ENCODE measurements at places on chromosomes 1 and 21.

- DNase-seq: no peak
Observed at GRCh38 chr1:41355356-41355755, 5.9 kb upstream of the FOXO6 start.

- DNase-seq: no peak
Observed at GRCh38 chr1:177953549-177953948, 16.3 kb downstream of the SEC16B start.

GRCh38 chr1:169697755-169698154 lies 13.7 kb downstream of the SELL start:
- no peak for DNase-seq

DNA sequence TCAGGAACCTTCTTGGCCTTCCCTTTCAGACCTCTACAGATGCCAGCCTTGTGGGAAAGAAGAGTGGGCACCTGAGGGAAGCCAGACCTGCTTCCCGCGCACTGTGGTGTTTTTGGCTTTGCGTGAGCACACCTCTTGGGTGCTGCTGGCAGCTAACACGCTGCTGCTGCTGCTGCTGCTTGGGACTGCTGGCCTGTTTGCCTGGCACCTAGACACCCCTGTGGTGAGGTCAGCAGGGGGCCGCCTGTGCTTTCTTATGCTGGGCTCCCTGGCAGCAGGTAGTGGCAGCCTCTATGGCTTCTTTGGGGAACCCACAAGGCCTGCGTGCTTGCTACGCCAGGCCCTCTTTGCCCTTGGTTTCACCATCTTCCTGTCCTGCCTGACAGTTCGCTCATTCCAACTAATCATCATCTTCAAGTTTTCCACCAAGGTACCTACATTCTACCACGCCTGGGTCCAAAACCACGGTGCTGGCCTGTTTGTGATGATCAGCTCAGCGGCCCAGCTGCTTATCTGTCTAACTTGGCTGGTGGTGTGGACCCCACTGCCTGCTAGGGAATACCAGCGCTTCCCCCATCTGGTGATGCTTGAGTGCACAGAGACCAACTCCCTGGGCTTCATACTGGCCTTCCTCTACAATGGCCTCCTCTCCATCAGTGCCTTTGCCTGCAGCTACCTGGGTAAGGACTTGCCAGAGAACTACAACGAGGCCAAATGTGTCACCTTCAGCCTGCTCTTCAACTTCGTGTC lies 995 bp upstream of the ZBTB48 start:
- DNase-seq: no peak

DNA sequence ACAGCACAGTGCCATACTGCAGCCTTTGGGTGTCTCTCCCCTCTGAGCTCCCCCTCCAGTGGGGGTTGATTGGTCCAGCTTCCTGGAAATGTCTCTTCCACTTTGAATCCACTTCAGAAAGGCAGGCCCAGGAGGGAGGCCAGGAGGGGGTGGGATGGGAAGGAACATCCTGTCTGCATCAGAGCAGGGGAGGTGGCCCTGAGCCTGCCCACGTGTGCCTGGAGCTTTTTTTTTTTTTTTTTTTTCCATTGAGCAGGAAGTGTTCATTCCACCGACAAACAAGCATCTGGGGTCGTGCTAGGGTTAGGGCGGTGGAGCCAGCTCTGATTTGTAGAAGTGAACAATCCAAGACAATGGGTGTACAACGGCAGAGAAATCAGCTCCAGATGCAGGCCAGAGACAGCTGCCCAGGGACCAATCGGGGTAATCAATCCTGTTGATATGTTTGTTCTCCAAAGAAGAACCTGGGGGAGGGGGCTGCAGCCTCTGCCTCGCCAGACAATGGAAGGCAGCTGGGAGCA lies 93.3 kb downstream of the SSBP3 start:
- peak; percentile 65 for DNase-seq

DNA sequence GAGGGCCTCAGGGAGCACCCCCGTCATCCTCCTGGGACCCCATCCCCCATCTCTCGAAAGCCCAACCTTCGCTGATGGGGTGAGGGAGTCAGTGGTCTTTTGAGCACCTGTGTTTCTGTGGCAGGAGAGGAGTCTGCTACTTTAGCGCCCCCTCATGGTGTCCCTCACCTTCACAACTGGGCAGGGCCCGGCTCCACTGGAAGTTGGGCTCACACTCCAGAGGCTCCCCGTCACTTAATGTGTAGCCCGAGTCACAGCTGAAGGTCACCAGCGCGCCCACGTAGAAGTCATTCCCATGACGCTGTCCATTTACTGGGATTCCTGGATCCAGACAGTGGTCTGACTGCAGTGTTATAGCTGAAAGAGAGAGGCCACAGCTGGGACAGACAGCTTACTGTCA lies 139.5 kb upstream of the HMGB4 start:
- no peak for DNase-seq

DNA sequence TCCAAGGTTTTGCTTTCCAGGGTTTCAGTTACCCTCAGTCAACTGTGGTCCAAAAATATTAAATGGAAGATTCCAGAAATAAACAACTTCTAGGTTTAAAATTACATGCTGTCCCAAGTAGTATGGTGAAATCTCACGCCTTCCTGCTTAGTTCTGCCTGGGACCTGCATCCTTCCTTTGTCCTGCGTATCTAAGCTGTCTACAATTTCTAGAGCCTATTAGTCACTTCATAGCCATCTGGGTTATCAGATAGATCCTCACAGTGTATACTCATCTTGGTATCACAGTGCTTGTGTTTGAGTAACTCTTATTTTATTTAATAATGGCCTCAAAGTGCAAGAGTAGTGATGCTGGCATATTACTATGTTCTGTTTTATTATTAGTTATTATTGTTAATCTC lies 157.7 kb downstream of the ROR1 start:
- DNase-seq: no peak

DNA sequence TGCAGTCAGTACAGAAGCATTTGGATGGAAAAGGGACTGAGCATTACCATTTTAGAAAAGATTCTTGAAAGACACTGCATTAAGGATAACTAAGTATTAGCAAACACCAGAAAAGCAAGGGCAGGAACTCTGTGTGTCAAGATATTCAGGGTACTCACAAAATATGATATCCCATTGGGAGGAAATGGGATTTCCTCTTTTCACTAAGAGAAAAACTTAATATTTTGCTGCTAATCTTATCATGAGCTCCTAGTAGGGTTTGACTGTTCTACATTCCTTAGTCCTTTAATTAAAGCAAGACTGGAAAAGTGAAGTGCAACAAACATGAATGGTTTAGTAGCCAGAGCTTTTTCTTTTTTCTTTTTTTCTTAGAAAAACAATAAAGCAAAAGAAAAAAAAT lies 305.9 kb upstream of the ADGRL4 start:
- no peak for DNase-seq

- no peak for DNase-seq
Observed at GRCh38 chr1:62573675-62574074, 23.6 kb upstream of the ANGPTL3 start.

DNA sequence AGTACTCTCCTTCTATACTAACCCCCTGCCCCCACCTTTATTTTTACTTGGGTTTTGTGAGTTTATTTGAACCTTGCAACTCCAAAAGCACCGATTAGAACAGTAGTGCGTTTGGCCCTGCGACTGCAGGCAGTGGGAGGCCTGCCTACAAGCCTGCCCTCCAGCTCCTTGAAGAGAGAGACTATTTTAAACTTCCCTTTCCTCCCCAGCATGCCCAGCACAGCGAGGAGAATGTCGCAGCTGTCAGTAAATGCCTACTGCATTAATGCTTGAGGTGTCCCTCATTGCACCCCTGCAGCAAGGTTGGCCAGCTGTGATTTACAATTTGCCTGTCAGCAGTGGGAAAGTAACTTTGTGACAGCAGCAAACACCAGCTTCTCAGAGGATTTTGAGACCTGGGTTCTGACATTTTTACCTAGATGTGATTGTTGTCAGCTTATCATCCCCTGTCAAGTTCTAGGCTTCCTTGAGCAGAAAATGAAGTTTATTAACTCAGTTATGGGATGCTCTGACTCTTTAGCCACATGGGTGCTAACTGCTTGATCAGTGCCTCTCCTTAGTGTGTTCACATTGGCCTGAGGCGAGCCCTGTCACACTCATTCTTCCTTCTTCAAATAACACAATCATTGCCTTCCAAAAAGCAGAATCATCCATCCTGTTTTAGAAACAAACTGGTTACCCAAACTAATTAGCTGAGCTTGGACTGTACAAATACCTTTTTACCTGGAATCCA lies 170.6 kb downstream of the PDE4B start:
- no peak for DNase-seq

GRCh38 chr1:85314726-85315125 lies 38.3 kb upstream of the BCL10 start:
- DNase-seq: no peak

- DNase-seq: no peak
Observed at GRCh38 chr1:41272601-41273000, 30.5 kb upstream of the SCMH1 start.

DNA sequence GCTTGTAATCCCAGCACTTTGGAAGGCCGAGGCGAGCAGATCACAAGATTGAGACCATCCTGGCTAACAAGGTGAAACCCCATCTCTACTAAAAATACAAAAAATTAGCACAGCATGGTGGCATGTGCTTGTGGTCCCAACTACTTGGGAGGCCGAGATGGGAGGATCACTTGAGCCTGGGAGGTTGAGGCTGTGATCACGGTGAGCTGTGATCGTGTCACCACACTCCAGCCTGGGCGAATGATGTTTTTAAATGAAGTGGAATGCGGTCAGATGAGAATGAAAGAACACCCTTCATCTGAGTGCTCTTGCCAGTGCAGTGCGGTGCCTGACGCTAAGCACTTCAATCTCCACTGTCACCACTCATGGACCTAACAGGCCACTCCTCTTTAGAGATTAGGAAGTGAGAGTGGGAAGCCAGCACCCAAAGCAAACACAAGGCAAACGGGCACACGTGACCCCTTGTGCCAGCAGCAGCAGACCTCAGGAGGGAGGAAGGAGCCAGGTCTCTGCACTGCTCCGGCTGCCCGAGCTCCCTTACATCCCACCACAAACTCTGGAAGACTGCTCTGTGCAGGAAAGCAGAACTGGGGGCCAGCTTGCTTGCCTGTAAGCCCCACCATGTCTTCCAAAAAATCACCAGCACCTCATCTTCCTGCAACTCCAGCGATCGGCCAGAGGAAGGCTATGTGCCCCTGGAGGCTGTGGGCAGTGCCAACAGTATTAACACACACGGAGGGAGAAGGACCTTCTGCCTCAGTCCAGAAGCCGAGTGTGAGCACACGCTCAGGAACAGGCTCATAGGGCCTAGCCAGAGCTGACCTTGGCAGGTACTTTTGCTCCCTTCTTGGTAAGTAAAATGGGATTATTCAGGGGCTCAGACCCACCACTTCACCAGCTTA lies 9.7 kb downstream of the CTNNBIP1 start:
- peak; percentile 96 for DNase-seq

DNA sequence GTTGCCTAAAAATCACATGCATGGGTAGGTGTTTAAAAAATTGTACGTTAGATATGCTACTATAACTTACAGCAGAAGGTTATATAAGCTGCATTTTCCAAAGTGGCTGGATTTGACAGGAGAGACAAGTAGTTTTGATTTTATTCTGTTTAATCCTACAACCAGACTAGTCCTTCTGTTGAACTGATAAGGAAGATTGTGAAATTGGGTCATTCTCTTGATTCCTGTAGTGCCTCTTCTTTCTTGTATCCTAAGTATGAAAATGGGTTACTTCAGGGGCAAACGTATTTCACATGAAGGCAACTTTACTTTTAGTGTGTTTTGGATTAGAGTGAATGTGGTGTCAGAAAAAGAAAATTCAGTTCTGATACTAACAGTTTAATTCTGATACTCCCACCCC lies 19.0 kb downstream of the CDC42 start:
- DNase-seq: no peak

- no peak for DNase-seq
Observed at GRCh38 chr1:227738820-227739219, 3.6 kb downstream of the SNAP47 start.

GRCh38 chr1:218867941-218868626 lies 305.6 kb upstream of the LYPLAL1 start:
- no peak for DNase-seq

DNA sequence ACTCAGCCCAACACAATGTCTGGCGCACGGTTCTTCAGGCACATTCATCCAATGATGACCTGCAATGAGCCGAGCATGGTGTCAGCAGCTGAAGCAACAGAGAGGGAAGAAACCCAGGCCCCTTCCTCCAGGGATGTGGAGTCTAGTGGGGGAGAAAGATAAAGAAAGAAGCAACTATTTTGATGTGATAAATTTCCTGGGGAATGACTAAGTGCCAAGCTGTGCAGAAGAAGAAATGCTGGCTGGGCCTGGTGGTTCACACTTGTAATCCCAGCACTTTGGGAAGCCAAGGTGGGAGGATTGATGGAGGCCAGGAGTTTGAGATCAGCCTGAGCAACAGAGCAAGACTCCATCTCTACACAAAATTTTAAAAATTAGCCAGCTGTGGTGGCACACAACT lies 561.8 kb downstream of the KIF26B start:
- DNase-seq: no peak

DNA sequence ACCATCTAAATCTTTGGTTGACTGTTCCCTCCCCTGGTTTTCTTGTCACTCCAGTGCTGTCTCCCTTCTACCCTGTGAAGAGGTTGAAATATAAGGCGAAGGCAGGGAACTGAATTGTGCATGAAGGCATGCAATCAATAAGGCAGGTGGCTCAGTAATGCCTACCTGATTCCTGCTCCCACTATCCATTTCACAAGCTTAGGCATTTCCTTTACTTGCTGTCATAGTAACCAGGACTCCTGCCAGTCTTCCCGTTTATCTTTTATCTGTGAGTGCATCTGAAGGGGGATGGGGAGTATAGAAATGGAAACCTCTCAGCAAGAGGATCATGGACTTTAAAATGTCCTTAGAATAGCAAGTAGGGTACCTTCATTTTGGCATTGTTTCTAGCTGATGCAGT lies 40.5 kb downstream of the MRPS6 start:
- DNase-seq: no peak

DNA sequence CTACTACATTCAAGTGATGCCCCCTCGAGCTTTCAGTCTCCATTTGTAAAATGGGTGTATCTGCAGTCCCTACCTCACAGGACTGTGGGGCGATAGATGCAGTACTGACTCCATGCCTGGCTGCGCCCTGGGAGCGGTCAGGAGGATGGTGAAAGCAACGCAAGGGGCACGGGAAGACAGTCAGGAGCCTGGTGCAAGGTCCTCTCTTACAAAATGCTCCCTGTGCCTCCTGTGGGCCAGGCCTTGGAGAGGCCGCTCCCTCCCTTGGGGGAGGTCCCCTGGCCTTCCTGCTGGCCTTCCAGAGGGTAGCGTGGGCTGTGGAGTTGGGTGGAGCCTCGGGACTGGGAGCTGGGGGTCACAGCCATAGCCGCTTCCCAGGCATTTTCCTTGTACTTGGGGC lies 21.6 kb downstream of the FAM151A start:
- no peak for DNase-seq

GRCh38 chr1:86648255-86648654 lies 56.1 kb upstream of the SH3GLB1 start:
- peak; percentile 67 for DNase-seq

- DNase-seq: no peak
Observed at GRCh38 chr1:234533034-234533891, 54.3 kb upstream of the TARBP1 start.

GRCh38 chr1:39017266-39017665 lies 8.9 kb upstream of the NDUFS5 start:
- no peak for DNase-seq
